OCI-LY7 (cell line): ENCODE measurements at places on chromosomes 5 and 9. TPM values are rescaled to one million over a fixed set of nuclear protein-coding genes. Genes with fewer than 3 reads are reported as not detected.

The KCNIP1 gene
- total RNA-seq: not detected in 2 replicates

The NR2F1 gene
- not detected in 2 replicates for total RNA-seq

The GABRA1 gene
- total RNA-seq: not detected in 2 replicates

The DMRT2 gene
- total RNA-seq: 18.9 and 22.5 TPM in 2 replicates

The PLAC8L1 gene
- total RNA-seq: 1.7 and 2.1 TPM in 2 replicates

The PCDHA7 gene
- not detected in 2 replicates for total RNA-seq

The LECT2 gene
- not detected in 2 replicates for total RNA-seq

The CCDC180 gene
- 1.2 and 1.8 TPM in 2 replicates for total RNA-seq

The FOXD4L5 gene
- 0.93 and 1.5 TPM in 2 replicates for total RNA-seq

The GPR21 gene
- 4.1 TPM in 1 of 2 replicates, not detected in the other for total RNA-seq

The TSSK1B gene
- not detected in 2 replicates for total RNA-seq

The ADGRD2 gene
- not detected in 2 replicates for total RNA-seq

The KCNV2 gene
- total RNA-seq: not detected in 2 replicates

The ITK gene
- not detected in 2 replicates for total RNA-seq

- DNase-seq: no peak
Measured at GRCh38 chr5:172596638-172597231, 44.3 kb upstream of the NEURL1B start.

- DNase-seq: no peak
Measured at GRCh38 chr5:36442796-36443195, 141.1 kb upstream of the RANBP3L start.

GRCh38 chr5:120293796-120294195 is 170.3 kb upstream of the PRR16 start:
- DNase-seq: no peak

DNA sequence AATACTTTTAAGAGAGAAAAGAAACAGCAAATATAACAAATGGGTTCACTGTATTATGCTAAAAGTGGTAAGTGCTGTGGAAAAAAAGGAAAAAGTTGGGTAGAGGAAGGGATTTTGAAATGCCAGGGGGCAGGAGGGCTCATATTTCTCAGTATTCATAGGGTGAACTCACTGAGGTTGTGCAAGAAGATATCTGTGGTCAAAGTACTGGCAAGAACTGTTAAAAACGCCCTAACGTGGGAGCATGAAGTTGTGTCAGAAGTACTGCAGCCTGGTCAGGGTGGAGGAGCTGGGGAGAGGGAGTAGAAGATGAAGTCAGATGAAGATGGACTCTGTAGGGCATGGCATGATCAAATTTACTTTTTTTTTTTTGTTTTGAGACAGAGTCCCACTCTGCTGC is 31.2 kb upstream of the SLC28A3 start:
- no peak for DNase-seq

DNA sequence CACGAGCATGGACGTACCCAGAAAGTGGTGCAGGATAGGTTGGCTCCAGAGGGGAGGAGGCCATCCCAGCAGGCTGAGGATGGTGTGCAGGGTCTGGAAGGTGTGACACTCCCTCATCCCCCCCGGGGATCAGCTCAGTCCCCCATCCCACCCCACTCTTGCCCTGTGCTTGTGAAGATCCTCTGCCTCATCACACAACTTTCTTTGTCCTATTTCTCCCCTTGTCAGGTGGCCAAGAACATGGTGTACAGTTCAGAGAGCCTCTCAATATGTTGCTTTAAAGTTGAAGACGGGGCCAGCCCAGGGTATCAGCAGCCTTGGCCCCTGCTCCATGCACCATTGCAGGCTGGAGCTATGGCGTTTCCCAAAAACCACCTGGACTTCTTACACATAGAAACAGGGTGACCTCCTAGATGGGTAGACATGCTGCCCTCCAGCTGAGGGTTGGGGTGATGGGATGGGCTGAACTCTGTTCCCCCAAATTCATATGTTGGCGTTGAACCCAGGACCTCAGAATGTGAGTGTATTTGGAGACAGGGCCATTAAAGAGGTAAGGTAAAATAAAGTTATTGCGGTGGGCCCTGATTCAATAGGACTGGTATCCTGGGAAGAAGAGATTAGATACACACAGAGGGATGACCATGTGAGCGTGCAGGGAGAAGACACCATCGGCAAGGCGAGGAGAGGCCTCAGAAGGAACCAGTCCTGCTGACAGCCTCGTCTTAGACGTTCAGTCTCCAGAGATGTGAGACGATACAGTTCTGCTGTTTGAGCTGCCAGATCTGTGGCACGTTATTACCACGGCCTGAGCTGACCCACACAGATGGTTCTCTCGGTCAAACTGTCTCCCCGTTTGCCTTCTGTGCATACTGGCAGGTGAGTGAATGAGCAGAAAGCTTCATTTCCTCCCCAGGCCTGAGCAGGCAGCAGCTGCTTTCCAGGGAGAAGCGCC is 272.5 kb downstream of the GADD45G start:
- no peak for DNase-seq

DNA sequence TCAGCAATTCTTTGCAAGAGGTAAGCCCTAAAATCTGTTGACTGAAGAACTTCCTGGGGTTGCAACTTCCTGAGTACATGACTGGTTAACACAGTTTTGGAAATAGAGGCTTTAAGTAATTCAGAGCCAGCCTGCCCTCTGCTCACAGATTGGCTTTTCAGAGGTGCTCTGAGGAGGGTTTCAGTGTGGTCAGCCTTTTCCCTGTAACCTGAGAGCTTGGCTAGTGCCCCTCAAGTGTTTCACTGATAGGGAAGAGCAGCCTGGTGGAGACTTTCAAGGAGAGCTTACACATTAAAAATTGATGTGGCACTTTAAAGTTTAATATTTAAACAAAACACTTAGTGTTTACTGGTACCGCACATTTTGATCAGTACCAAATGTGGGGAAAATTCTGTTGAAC is 56.7 kb upstream of the FOXB2 start:
- DNase-seq: no peak

- DNase-seq: no peak
Measured at GRCh38 chr5:83688281-83688680, 32.4 kb downstream of the HAPLN1 start.

- no peak for DNase-seq
Measured at GRCh38 chr5:149175346-149176105, 34.2 kb downstream of the ABLIM3 start.

- DNase-seq: no peak
Measured at GRCh38 chr5:33964132-33964700, 20.3 kb downstream of the SLC45A2 start.

GRCh38 chr5:125180231-125180829 is 433.9 kb upstream of the ZNF608 start:
- no peak for DNase-seq

- DNase-seq: no peak
Measured at GRCh38 chr5:54325610-54326311, 15.4 kb upstream of the ARL15 start.

DNA sequence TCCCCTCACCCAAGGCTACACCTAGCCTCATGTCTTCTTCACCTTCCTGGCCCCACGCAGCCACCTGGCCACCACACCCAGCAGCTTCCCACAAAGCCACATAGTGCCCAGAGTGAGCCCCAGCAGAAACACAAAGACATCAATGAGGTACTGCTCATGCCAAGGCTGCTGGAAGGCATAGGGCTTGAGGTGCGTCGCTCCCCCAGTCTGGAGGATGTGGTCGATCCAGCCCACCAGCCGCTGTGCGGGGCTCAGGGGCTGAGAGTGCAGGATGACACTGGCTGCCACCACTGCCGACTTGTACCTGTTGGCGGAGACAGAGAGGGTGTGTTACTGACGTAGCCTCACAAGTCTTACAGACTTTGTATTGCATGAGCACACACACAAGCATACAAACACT is 15.8 kb upstream of the CAPSL start:
- DNase-seq: no peak

DNA sequence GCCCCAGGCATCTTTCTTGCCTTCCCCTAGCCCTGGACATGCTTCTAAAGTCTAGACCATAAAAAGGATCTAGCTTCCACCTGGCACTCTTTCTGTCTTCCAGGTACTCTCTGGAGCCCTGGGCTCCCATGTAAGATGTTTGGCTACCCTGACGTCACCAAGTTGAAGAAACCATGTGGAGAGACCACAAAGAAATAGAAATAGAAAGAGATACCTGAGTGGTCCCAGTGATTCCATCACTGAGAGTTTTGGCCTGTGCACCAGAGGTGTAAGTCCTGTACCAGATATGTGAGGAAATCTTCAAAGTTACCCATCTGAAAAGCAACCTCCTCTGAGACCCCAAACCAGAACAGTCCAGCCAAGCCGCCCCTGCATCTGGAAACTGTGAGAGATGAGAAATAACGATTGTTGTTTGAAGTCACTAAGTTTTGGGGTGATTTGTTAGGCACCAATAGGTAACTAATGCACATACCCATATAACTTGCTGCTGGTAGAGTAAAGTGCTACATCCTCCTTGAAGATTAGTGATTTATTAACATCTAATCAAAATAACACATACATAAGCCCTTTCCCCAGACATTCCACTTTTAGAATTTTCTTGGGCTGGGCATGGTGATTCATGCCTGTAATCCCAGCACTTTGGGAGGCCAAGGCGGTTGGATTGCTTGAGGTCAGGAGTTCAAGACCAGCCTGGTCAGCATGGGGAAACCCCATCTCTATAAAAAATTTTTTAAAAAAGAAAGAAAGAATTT is 85.7 kb upstream of the LHFPL2 start:
- DNase-seq: no peak

DNA sequence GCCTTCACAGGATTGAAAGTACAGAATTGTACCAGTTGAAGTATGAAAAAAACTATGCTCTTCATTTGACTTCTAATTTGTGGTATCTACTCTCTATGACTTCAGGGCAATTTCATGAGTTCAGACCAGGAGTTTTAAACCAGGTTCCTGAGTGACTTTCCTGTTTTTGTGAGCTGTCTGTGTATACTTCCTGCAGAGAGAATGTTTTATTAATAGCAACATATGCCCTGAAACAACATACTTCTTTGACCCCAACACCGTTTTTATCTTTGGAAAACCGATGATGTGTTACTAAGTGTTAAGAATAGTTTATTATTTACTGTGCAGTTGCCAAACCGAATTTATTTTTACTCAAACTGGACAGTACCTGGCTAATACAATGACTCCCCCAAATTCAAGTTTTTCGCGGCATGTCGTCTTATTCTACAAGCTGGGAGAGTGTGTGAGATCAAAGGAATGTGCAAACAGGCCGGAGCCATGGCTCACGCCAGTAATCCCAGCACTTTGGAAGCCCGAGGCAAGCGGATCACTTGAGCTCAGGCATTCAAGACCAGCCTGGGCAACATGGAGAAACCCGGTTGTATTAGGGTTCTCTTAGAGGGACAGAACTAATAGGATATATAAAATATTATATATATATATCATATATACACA is 58.7 kb upstream of the ERBIN start:
- no peak for DNase-seq

GRCh38 chr9:92657296-92658094 is 12.4 kb downstream of the IPPK start:
- no peak for DNase-seq

- DNase-seq: no peak
Measured at GRCh38 chr5:26388976-26389375, 649.4 kb downstream of the CDH9 start.

GRCh38 chr9:84780385-84780784 is 110.9 kb downstream of the NTRK2 start:
- DNase-seq: no peak

DNA sequence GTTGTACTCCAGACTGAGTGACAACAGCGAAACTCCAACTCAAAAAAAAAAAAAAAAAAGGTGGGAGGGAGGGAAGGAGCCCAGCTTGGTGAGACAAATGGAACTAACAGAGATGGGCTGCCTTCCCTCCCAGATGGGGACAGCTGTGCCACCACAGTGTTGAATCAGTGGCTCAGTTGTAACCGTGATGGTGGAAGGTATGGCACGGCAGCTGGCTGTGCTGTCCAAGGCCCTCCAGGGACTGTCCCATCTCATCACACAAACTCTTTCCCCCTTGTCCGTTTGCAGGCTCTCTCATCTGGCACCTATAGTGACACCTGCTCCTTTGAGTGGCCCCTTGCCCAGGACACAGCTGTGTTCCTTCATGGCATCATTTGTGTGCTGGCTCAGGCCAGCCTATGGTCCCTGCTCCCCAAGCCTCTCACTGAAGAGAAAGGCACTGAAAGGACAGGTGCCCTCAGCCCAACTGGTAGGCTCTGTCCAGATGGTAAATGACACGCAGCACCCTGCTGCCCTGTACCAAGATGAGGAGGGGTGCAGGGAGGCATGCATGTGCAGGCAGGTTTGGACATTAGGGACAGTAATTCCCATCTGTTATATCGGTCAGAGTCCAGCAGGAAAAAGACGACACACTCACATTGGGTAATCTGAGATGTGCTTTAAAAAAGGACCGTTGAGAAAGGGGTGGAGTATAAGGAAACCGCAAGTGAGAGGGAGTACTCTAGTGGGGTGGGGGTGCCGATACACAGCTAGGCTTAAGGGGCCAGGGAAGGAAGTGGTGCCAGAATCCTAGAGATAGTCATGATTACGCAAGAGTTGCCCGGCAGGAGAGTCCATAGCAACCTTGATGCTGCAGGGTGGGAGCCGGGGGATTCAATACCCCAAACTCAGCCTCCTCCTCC is 4.3 kb downstream of the SMIM33 start:
- DNase-seq: no peak

- no peak for DNase-seq
Measured at GRCh38 chr5:173456751-173457171, 128.5 kb upstream of the STC2 start.

DNA sequence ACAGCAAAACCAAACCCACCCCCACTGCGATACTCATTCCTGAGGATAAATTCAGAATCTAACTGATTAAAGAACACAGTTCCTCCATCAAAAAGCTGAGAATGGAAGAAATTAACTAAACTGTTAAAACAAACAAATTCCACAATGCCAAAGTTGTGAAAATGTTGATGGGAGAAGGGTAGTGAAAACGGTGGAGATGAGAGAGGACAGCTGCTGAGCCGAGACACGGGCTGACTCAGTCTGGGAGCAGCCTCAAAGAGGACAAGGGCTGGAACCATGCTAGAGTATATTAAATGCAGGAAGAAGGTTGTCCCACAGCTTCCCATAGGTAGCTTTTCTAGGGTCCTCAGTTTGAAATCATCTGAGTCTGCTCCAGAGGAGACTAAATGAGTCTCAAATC is 14.3 kb downstream of the ADAMTS12 start:
- DNase-seq: no peak

DNA sequence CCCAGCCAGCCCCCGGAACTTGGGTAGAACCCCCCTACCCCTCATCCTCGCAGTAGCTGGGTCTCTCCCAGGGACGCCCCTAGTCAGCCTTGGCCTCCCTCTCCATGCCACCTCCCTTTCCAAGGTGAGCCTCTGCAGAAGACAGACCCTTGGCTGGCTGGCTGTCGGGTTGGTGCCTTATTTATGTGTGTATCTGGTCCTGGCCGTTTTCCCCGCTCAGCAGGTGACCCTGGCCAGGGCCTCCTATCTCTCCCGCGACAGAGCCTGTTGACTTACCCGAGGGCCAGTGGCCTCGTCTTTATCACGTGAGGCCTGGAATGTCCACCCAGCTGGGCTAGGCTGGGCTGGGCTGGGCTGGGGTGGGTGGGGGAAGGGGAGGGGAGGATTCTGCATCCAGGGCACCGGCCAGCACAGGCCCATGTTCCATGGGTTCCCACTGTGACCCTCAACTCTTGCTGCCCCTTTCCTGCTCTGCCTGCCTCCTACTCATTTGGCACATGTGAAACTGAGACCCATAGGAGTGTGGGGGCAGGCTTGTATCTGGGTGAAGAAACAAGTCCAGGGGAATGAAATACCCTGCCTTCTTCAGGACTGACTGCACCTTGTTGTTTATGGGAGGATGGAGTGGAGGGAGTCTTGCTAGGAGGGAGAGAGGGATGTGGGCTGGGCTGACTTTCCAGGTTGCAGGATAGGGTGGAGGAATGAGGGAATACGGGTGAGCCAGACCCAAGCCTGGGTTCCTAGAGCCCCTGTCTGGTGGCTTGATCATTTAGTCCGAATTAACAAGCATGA is 3.1 kb downstream of the CXXC5 start:
- DNase-seq: no peak

- peak; percentile 0 for DNase-seq
Measured at GRCh38 chr5:163269624-163270023, 167.8 kb upstream of the CCNG1 start.
